Parietal lobe (tissue), 2 donors: ENCODE measurements at places on chromosomes 6 and 20. TPM values are rescaled to one million over a fixed set of nuclear protein-coding genes. Genes with fewer than 3 reads are reported as not detected.

Gene TINAG
- total RNA-seq: not detected

Gene TBX18
- 2.2 TPM for total RNA-seq

Gene GRM1
- 25.0 TPM for total RNA-seq

Gene ZNF133
- total RNA-seq: 30.7 TPM

Gene RUNX2
- 0.31 TPM for total RNA-seq

Gene CNBD2
- total RNA-seq: 4.1 TPM

Gene HSPA1L
- total RNA-seq: 3.1 TPM

Gene TRPC4AP
- 70.1 TPM for total RNA-seq

Gene BTN3A1
- total RNA-seq: 28.5 TPM

Gene NKAIN2
- 133 TPM for total RNA-seq

Gene ANGPT4
- total RNA-seq: not detected

Gene ADTRP
- total RNA-seq: 3.1 TPM
